NCI-H1417 treated with DMSO at 0.1 percent for 48 hours (cell line): ENCODE measurements at places on chromosomes 12 and 14.
A peak's percentile ranks its signal among the peaks of the same experiment; 100 is the strongest.

DNA sequence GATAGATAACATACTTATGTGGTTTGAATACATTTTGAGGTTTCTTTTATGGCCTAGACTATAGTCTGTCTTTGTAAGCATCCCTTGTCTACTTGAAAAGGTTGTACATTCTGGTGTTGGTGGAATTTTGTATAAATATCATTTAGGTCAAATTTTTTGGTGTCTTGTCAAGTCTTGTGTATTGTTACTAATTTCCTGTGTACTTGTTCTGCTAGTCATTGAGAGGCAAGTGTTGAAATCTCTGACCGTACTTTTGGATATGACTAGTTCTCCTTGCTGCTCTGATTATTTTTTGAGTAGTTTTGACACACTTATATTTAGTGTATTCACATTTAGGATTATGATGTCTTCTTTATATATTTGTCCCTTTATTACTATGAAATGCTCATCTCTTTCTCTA is 219.6 kb downstream of the CCDC91 start:
- no peak for DNase-seq

DNA sequence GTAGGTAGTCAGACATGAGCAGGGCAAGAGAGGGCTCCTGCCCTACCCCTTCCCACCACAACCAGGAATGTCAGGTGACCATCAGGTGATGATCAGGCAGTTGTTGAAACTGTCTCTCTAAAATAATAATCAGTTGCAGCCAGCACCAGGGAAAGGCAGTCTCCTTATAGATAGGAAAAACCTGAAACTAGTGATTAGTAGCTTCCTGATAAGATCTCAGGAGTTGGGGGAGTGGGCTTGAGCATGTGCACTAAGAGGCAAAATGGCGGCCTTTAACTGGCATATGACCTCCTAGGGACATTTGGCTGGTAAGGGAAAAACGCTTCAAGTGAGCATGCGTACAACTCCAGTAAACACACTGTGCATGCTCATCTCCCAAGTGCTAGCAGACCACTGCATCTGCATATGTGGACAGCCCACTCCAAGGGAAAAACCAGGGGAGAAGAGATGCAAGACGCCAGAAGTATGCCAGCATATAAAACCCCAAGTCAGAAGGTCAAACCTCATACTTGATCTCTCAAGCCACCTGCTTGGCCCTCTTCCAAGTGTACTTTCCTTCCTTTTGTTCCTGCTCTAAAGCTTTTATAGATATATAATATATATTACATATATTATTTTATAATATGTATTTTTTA is 37.1 kb downstream of the TGFB3 start:
- DNase-seq: no peak

DNA sequence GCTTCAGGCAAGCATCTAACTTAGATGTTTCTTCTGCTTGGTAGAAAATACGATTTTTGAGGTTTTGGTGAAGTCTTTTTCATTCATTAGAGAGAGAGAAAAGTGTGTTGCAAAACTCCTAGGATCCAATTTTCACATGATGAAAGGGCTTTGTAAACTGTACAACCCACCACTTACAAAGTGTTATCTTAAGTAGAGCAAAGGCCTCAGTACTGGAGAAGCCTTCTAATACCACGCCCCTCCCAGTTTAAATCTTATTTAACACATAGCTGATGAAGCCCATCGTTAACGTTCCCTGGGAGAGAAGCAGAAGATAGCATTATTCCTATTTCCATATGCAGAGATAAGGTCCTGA is 869 bp downstream of the APOLD1 start:
- DNase-seq: no peak

DNA sequence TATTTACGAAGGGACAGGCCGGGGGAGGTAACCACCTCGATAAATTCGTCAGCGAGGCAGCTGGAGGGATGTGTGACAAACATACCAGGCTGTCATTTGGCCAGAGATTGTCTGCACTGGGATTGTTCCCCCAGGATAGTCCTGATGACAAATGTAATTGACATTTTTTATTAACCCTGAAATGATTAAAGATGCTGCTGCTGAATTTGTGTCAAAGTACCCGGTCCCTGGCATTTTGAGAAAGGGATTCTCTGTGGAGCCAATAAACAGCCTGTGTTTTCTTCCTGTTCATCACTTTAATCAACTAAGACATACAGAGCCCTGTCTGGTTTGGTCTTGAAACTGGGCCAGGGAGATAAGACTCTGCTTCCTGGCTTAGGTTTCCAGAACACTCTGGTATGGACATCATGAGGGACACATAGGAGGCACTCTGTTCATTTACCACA is 117.6 kb downstream of the SLC25A47 start:
- no peak for DNase-seq

DNA sequence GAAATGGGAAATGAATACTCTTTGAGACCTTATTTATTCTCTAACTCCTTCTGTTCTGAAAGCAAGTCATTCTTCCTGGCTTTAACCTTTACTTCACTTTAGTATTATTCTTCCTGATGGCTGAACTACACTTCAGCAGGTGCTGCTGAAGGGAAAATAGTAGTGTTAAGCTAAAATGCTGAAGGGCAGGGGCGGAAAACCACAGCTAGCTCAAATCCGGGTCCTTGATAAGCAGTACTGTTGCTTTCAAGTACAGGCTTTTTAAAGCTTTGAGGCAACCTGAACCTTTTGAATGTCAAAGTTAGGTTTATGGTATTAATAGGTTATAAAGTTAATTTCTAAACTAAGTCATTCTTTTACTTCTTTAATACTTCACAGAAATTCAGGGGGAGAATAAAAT is 10.7 kb downstream of the CCDC196 start:
- DNase-seq: no peak

GRCh38 chr12:14289601-14290000 is 75.9 kb upstream of the ATF7IP start:
- DNase-seq: no peak

- DNase-seq: no peak
These were observed 97.3 kb downstream of the DERA start for GRCh38 chr12:16008421-16008824.

GRCh38 chr12:69529021-69529420 is 56.2 kb upstream of the CCT2 start:
- DNase-seq: no peak

DNA sequence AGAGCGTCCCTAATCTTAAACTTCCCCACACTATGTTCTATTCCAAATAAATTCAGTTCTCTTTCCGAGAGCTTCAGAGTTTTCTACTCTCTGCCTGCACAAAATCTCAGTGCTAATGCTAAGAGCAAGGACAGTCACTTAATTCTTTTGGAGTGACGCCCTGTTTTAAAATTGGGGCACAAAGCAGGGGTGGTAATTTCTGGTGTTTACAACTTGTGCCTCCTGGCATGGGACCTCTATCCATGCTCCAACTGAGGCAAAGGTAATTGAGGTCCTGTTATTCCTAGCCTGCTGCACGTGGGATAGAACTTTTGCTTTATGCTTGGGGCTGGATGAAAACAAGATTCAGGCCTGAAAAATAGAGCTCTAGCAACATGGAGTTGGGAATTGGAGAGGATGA is 22.9 kb downstream of the C12orf50 start:
- no peak for DNase-seq

DNA sequence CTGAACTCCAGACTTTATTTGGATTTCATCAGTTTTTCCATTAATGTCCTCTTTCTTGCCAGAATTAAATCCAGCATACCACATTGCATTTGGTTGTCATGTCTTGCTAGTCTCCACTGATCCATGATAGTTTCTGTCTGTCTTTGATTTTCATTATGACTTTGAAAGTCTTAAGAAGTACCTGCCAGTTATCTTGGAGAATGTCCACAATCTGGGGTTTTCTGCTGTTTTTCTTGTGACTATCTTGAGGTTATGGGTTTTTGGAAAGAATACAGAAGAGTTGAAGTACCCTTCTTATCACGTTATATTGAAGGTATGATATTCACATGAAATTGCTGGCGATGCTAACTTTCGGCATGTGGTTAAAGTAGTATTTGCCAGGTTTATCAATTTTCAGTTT is 282.3 kb upstream of the PRICKLE1 start:
- DNase-seq: no peak

DNA sequence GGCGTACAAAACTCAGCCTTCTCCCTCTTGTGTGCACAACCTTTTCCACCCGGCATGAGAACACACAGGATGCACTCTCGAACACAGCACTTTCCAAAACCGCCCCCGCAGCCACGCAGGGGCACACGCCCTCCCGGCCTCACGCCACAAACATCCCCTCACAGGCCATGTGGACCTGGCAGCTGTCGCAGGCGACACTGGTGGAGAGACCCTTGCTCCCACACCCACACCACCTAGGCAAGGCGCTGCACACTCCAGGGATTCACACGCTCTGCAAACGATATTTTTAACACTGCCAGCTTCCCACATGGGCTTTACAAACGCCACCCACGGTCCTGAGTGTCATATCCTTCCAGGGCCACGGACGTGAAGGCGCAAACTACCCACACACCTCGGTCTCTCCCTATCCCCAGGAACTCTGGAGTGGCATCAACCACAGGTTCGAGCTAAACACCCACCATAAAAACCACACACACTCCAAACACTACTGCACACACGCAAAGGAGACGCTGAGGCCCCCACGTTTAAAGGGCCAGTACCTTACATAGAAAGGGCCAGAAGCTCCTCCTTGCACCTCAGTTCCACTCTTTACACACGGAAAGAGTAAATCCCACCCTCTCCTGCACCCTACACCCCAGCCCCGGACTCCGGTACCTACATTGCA is 12.4 kb upstream of the ITGB7 start:
- DNase-seq: no peak

- no peak for DNase-seq
These were observed 29.2 kb downstream of the ATF7 start for GRCh38 chr12:53596920-53597363.

GRCh38 chr12:96425951-96426350 is 25.7 kb upstream of the CDK17 start:
- DNase-seq: no peak

DNA sequence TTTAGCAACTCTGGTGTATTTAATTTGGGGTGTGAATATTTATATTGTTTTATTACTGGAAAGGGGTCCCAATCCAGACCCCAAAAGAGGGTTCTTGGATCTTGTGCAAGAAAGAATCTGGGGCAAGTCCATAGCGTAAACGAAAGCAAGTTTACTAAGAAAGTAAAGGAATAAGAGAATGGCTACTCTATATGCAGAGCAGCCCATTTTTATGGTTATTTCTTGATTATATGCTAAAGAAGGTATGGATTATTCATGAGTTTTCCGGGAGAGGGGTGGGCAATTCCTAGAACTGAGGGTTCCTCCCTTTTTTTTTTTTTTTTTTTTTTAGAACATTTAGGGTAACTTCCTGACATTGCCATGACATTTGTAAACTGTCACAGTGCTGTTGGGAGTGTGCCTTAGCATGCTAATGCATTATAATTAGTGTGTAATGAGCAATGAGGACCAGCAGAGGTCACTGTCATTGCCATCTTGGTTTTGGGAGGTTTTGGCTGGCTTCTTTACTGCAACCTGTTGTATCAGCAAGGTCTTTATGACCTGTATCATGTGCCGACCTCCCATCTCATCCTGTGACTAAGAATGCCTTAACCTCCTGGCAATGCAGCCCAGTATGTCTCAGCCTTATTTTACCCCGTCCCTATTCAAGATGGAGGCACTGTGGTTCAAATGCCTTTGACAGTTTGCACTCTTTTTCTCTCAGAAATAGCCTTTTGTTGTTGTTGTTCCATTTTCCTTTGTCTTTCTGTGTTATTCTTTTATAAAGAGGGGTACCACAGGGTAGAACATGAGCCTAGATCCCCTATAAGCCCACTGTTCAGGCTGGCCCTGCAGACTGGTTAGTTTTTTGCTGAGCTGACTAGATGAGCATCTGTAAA is 75.5 kb upstream of the DCD start:
- no peak for DNase-seq

GRCh38 chr12:54161481-54162437 is 27.0 kb downstream of the SMUG1 start:
- DNase-seq: no peak

GRCh38 chr12:64323476-64324225 is 66.9 kb downstream of the C12orf56 start:
- no peak for DNase-seq

DNA sequence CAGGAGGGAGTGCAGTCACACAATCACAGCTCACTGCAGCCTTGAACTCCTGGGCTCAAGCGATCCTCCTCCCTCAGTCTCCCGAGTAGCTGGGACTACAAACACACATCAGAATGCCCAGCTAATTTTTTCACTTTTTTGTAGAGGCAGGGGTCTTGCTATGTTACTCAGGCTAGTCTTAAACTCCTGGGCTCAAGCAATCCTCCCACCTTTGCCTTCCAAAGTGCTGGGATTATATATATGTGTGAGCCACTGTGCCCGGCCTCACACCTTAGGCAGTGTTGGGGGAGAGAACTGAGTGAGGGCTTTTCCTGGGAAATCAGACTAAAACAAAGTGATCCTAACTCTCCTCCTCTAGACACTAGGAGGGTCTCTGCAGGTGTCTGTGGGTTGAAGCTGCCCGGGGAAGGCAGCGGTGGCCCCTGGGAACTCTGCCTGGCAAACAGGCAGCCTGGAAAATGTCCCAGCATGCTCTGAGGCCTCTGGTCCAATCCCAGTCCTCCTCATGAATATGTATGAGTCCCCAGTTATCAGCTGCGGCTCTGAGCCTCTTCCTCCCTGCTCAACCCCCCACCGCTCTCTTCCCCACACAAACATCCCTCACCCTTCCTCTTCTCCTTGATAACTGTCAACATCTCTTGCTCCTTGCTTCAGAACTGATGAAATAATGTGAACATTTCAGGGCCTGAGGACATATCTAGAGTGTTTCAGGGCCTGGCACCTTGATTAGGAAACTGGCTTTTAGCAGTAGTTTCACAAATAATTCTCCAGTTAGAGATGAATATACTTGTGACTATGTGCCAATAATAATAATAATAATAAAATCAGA is 7.9 kb upstream of the NAA25 start:
- peak; percentile 40 for DNase-seq

- DNase-seq: no peak
These were observed 492.7 kb upstream of the MGAT4C start for GRCh38 chr12:86748894-86749293.

DNA sequence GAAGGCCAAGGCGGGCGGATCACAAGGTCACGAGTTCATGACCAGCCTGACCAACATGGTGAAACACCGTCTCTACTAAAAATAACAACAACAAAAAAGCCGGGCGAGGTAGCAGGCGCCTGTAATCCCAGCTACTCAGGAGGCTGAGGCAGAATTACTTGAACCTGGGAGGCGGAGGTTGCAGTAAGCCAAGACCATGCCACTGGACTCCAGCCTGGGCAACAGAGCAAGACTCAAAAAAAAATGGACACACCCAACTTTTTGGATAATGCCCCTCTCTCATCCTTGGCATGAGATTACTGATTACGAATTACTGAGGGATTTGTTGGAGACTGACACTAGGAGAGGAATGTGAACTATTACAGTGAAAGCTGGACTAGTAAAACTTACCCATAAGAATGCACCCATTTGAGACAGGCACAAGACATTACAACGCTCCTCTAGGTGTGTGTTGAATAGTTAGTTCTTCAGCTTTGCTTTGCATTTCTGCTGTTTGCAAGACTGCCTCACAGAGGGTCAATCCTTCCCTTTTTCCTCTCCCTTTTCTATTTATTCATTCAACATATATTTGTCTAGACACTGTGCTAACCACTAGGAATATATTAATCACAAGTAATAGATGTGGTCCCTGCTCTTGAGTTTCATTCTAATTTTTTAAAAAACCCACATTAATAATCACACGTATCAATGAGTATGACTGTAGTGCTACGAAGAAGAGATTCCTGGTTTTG is 46.0 kb upstream of the OR5AU1 start:
- DNase-seq: no peak
